ENCODE measurements at places on chromosomes 13 and 19.

DNA sequence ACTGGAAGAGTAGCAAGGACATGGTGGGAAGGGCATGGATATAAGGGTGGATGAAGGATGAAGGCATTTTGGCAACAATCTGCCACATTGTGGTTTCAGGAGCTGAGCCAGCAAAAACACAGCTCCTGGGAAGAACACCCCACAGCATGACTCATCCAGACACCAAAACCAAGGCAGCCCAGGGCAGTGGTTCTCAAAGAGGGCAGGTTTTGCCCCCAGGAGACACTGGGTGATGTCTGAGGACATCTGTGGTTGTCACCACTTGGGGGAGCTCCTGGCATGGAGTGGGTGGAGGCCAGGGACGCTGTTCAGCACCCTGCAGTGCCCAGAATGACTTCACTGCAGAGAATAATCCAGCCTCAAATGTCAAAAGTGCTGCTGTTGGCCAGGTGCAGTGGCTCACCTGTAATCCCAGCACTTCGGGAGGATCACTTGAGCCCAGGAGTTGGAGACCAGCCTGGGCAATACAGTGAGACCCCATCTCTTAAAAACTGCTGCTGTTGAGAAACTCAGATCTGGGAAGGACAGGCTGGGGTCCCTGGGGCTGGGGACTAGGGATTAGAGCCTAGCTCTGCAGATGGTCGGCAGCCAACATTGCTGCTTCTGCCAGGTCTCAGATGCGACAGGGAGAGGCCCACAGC lies 16.1 kb downstream of the ZFR2 start:
- DNase-seq, result peak; percentile 17

DNA sequence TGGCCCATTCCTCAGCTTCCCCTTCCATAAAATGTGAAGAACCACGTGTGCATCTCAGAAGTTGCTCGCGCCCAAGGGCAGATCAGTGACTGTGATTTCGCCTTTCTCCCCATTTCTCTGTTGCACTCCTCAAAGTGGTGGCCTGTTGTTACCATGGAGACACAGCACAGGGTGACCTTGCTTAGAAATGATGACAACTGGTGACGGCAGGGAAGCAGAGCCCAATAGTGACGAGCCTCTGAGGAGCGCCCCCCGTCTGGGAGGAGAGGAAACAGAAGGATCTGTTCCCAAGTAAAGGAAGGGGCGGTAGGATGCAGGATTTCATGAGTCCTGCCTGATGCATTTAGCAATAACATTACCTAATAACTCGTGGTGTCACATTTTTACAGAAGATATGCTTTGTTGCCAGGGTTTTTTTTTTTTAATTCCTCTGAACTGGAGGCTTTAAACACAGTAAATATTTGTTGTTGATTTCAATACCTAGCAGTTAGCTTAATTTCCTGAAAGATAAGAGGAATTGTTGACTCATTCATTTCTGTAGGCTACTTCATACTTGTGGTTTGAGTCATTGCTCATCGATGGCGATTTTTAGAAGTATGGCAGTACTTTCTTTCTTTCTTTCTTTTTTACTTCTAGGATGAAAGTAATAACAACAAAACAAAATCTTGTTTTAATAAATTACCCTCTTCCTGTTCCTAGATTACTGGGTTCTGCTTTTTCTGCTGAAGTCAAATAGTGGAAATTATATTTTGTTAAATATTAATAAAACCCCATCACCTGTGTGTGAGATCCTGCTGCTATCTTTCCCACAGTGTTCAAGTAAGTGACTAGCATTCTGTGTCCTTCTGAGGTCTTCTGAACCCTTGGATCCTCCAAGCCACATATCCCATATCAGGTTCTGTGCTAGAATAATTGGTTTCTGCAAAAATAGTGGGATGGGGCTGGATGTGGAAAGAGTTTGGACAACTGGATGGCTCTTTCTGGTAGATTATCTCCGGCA lies 36.0 kb downstream of the MBNL2 start:
- DNase-seq, result peak; percentile 91

DNA sequence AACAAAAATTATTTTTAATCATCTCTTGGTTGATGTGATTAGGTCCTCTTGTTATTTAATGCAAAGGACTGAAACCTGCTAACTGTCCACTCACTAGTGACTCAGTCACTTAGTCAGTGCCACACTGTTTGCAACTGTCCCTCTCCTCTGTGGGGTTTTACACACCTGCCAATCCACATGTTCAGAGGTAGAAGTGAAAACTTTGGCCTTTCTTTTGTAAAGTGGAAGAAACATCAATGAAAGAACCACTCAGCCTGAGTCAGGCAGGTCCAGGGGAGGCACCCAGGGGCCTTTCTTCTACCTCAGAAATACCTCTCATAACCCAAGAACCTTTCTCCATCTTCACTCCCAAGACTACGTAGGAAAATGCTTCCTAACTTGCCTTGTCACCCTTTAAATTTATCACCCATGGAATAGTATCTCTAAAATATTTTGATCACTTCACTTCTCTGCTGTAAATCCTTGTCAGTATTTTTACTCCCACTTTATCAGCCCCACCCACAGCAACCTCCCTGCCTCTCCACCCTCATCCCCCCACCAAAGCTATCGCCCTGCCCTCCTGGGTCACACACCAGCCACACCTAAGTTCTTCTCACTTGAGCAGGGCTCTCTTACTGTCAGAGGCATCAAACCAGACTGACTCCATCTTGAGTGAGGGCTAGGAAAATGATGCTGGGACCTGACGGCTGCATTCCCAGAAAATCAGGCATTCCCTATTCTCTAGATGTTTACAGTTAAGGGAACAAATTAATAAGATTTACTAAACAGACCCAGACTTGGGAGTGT lies 29.6 kb upstream of the EEF1AKMT1 start:
- no peak for DNase-seq

DNA sequence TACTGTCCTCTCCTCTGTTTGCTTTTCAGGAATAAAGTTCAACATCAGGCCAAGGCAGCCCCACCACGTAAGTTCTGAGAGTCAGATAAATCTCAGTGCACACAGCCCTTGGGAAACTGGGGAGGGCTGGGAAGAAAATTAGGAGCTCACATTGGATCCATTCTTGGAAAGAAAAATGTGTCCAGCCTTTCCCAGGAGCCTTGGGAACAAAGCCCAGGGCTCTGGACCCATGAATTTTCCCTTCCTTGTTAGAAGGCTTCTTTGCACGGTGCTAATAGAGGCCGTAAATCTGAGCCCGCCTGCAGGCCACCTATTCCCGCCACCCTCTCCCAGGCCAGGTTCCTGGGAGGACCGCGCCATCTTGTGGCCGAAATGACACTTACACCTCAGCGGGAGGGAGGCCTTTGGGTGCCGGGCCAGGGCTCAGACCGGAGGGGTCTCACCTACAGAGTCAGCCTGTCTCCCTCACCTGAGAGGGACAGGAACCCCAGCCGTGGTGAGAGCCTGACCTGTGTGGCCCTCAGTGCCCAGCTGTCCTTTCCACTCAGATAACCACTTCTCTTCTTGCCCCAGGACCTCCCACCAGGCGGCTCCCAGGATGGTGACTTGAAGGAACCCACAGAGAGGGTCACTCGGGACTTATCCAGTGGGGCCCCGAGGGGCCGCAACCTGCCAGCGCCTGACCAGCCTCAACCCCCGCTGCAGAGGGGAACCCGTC lies 25.1 kb upstream of the KCTD15 start:
- DNase-seq, result peak; percentile 72

DNA sequence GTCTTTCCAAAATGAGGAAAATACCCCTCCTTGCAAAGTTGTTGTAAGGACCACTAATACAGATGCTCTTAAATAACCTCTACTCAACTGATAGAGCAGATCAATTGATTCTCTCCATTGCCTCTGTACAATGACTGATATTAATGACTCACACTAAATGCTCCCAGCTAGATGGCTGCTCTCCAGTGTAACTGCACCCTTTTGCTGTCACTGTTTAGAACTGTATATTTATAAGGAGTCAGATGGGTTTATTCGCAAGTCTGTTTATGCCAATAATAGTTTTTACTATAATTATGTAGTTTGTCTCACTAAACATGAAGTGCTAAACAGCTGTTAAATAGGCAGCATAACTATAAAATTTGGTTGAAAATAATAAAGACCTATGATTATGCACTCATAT lies 21.0 kb upstream of the N4BP2L1 start:
- DNase-seq, result no peak

GRCh38 chr13:26822146-26822545 lies 61.6 kb upstream of the GPR12 start:
- DNase-seq, result no peak

DNA sequence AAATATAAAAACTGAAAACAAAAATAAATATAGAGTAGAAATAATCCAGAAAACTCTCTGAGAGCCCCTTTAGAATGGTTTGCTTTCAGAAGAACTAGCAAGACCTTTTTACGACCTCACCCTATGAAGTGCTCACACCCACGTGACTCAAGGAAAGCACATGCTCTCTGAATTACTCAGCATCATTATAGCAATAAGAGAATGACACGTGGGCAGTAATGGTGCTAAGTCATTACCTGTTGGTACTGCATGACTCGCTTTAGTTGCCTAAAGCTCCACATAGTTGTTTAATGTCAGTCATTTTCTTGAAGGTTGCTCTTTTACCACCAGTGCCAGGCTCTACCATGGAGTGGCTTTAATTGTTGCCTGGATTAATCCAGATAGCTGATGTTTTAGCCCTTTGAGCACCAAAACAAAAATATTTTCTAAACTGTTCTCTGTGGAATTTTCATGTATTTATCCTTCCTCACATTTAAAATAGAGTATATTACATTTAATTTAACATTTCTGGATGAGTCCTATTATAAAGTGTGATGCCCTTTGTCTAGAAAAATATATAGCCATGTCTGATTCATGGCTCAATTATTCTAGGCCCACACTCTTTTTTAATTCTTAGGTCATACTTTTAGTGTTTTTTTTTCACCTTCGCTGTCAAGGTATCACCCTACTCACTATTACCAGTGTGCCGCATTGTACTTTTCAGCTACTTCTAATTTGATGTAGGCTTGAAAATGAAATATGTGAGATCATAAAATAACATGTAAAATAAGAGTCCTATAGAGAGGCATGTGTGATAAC lies 56.8 kb downstream of the THSD1 start:
- no peak for DNase-seq

DNA sequence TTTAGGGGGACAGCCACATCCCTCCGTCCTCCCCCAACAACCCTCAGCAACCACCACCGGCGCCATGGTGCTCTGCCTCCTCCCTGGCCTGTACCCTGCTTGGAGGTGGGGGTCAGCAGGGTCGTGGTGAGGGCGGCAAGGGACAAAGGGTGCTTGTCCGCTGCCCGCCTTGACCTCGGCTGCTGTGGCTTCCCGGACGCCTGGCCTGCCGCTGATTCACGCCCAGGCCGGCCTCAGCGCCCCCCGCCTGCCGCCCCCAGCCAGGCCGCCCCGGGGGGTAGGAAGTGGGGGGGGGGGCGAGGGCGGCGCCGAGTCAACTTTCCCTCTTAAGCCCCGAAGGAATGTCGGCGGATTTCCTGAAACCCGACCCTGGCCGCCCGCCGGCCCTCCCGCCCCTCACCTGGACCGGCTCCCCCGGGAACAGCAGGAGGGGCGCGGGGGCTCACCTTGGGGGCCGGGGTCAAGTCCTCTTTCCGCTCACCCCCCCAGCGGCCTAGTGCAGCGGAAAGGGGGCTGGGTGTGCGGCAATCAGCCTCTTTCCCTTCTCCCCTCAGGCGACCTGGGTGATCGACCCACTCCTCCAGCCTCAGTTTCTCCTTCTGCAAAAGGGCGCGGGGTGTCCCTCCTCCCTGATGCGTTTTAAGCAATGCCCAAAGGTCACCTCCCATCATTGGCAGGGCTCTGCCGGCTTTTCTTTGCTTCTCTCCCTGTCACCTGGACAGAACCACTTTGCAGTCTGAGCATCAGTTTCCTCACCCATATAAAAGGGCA lies 1.9 kb upstream of the TMEM59L start:
- no peak for DNase-seq

DNA sequence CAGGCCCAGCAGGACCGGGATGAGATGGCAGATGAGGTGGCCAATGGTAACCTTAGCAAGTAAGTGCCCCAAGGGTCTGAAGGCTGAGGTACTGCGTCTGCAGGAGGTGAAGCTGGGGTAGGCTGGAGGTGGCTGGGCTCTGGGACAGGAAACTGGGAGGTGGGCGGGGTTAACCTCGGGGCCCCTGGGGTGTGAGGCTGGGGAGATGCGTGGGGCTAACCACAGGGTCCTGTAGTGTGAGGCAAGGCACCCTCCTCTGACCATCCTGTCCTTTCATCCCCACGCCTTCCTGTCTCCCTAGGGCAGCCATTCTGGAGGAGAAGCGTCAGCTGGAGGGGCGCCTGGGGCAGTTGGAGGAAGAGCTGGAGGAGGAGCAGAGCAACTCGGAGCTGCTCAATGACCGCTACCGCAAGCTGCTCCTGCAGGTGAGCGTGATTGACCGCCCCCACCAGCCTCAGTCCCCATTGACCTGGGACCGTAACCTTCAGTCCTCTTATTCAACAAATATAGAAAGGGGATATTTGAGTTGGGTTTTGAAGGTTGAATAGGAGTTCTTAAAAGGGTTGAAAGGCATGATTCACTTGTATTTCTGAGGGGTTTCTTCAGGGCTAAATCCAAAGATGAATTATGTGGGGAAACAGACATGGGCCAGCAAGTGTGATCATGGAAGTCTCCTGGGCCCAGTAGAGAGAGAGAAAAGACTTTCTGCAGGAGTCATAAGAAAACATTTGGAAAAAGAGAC lies 35.7 kb downstream of the KCNC3 start:
- DNase-seq, result no peak

DNA sequence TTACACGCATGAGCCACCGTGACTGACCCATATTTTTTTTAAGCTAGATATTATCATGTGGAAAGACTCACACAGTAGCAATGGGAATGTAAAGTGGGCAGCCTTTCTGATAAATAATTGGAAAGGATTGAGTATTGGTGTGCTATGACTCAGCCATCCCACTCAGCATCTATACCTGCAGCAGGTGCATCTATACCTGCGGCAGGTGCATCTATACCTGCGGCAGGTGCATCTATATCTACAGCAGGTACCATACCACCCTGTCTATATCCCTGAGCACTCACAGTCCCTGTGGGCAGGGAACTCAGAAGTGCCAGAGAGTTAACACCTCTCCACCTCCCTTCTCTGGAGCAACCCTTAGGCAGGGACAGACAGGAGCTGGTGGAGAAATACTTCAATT lies 5.2 kb upstream of the LRRC8E start:
- no peak for DNase-seq

- DNase-seq, result peak; percentile 71
Observed at GRCh38 chr13:76903544-76904162, 17.4 kb upstream of the KCTD12 start.

DNA sequence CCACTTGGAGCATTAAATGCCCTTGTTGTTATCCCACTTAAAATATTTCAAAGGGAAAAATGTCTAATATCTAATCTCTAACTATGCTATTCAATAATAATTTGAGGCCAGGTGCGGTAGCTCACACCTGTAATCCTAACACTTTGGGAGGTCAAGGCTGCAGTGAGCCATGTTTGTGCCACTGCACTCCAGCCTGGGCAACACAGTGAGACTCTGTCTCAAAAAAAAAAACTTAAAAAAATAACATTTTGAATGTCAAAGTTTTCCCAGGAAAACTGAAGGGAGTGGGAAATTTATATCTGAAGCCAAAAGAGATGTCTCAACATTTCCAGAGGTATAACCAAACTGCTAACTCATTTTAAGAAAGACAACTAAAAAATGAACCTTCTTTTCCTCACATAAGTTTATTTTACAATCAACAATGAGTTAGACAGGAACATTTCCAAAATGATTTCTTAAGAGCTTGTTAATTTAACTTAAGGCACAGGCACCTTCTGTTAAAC lies 47.9 kb downstream of the CAB39L start:
- no peak for DNase-seq

- no peak for DNase-seq
Observed at GRCh38 chr19:51036519-51036918, 1.7 kb upstream of the KLK12 start.

- no peak for DNase-seq
Observed at GRCh38 chr13:83423381-83423780, 458.9 kb downstream of the SLITRK1 start.

GRCh38 chr13:29980339-29980738 lies 129.9 kb upstream of the UBL3 start:
- DNase-seq, result no peak

Data from body of pancreas (tissue), 4 donors.